ENCODE measurements at places on chromosomes 4 and X.

DNA sequence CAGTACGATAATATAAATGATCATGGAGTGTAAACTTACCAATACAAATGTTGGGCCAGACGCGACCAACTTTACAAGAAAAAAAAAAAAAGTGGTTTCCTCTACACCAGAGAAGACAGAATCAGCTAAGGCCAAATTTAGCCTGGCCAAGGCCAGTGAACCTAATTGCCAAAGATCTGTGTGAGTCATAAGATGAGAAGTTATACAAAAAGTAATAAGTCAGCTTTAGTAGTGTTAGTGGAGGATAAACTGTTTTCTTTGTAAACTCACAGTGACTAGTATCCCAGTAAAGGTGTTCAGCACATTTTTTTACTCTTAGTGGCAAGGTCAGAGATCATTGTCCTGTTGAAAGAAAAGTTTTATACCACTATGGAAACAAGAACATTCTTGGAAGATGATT is 531.4 kb upstream of the TECRL start:
- no peak for DNase-seq

GRCh38 chrX:151515237-151515636 is 48.2 kb upstream of the PASD1 start:
- DNase-seq: no peak

- DNase-seq: no peak
Observed at GRCh38 chrX:134948333-134949241, 42.2 kb upstream of the SMIM10 start.

- DNase-seq: no peak
Observed at GRCh38 chr4:129109965-129110824, 14.2 kb downstream of the C4orf33 start.

DNA sequence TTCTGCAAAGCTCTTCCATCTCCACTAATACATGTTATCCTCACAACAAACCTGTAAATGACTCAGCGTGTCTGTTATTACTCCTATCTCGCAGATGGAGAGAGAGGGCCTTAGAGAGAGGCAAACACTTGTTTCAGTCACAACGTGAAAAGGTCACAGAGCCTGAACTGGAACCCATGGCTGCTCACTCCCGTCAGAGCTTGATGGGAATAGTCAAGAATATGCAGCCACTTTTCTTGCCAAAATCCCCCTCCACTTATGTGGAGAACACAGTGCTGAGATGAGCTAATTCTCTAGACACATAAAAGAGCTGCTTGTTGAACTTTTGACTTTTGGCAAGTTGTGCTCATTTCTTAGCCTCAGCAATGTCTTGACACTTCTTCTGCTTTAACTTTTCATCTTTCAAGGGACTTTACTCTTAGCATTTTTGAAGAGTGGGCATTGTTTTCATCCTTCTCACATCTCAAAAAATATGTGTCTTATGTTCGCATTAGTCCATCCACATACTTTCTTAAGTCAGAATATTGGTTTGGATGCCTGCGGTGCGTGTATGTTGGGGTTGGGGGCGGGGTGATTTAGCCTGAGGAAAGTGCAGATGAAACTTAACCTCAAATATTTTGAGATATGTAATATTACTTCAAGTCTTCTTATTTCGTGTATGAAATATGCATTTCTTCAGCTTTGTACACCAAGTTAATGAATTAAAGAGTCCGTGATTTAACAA is 69.2 kb downstream of the SYNPO2 start:
- no peak for DNase-seq

- DNase-seq: no peak
Observed at GRCh38 chrX:20523626-20524312, 257.1 kb upstream of the RPS6KA3 start.

- no peak for DNase-seq
Observed at GRCh38 chr4:38101563-38101962, 141.4 kb downstream of the PTTG2 start.

GRCh38 chr4:95250544-95251137 is 298.1 kb downstream of the UNC5C start:
- DNase-seq: no peak

- DNase-seq: no peak
Observed at GRCh38 chr4:27398631-27399310, 538.1 kb downstream of the STIM2 start.

DNA sequence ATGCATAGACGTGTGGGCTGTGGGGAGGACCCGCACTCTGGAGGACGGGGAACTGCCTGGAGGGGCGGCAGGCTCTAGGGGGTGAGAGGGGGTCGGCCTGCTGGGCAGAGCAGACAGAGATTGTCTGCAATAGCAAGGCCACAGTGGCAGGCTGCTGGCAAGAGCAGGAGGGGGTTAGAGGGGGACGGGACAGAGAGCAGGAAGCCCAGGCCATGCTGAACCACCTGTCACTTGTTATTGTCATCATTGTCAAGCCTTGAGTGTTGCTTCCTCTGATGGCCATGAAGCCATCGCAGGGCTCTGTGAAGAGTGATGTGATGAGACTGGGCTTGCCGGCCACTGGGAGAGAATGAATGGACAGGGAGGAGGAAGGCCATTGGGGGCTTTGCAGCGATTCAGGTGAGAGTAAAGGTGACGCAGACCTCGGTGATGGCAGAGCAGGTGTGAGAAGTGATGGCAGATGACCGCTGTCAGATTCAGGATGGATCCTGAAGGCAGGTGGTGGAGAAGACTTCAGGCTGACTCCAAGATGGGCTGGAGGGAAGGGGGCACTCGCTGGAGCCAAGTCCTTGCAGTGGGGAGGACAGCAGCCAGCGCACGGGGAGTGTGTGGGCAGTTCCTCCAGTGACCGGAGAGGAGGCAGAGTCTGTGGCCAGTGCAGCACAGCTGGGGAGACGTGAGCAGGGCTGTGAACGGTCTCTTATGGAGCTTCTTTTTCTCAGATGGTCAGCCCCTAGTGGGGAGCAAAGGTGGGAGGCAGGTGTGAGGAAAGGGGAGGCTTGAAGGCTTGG is 43.6 kb downstream of the HTT-AS start:
- no peak for DNase-seq

DNA sequence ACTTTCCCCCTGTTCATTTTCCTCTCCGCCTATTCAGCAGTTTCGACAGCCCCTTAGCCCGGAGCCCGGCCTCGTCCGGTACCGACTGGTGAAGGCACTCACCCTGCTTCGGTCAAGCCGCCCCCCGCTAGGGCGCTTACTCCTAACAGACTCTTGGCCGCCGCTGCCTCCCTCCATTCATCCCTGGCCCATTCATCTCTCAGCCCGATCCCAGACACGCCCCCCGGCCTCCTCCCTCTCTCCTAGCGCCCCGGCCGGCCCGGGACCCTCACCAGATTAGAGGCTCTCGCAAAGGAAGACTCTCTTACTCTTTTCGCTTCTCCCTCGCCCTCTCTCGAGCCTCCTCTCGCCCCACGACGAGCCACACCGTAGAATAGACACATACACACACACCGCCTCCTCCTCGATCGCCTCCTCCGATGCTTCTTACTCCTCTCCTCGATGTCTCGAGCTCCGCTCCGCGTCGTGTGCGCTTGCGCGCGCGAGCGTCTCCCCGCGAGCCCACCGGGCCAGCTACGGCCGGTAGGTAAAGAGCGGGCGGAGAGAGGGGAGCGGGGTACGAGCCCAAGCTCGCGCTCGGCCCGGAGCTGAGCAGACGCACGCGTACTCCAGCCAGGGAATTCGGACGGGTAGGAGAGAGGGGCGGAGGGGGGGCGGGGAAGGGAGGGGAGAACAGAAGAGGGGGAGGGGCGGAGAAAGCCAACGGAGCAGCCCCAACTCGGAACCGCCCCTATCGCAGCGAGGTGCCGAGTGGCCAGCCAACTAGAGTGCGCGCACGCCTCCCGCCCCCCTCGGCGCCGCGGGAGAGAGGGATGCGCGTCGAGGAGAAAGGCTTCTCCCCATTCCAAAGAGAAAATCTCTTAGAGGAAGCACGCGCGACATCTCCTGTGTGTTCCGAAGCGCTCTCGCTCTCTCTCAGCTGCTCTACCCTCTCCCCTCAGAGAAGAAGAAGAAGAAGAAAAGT is at the start of gene WNK3:
Gene WNK3 (minus strand): TSS at position 633 of the 964 bp plus-strand sequence.
- DNase-seq: no peak
